ENCODE measurements at places on chromosomes 1 and 21. TPM values are rescaled to one million over a fixed set of nuclear protein-coding genes. Genes with fewer than 3 reads are reported as not detected.

GNG4 gene
- 0.38 TPM for total RNA-seq

GRCh38 chr1:76807543-76808260 lies 59.6 kb upstream of the ST6GALNAC5 start:
- DNase-seq = no peak

DNA sequence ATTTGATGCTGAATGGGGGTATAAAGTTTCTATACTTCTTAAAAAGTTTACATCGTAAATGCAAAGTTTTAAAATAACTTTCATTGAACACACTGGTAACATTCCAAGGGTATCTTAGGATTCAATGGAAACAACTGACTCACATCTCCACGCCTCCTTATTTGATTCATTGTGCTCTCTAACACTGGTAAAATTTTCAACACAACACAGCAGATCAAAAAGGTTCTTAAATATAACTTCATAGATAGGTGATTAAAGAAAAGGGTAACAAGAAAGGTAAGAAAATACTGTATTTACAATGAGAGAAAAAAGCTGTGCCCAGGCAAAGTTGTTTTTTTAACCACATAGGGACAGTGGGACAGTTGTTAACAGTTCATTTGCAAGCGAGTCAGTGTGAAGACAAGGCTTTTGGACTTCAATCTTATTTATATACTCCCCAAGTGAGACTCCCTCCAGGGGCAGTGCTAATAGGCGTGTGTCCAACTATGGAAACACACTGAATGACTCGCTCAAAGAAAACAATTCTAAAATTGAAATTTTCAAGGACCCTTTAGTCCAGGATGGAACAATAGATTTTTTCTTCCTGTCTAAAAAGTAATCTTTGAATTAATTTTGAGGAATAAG lies 140.5 kb downstream of the TIAM1 start:
- DNase-seq = no peak

GRCh38 chr1:229883504-229884200 lies 183.4 kb upstream of the GALNT2 start:
- no peak for DNase-seq

- no peak for DNase-seq
Observed at GRCh38 chr1:199029855-199030254, 391.0 kb downstream of the PTPRC start.

- no peak for DNase-seq
Observed at GRCh38 chr1:107976836-107977235, 11.9 kb upstream of the VAV3 start.

- DNase-seq = no peak
Observed at GRCh38 chr1:162937716-162938395, 76.9 kb upstream of the CCDC190 start.

GRCh38 chr1:97647776-97648175 lies 273.1 kb downstream of the DPYD start:
- DNase-seq = no peak

PKP1 gene
- 2.8 TPM for total RNA-seq

DNA sequence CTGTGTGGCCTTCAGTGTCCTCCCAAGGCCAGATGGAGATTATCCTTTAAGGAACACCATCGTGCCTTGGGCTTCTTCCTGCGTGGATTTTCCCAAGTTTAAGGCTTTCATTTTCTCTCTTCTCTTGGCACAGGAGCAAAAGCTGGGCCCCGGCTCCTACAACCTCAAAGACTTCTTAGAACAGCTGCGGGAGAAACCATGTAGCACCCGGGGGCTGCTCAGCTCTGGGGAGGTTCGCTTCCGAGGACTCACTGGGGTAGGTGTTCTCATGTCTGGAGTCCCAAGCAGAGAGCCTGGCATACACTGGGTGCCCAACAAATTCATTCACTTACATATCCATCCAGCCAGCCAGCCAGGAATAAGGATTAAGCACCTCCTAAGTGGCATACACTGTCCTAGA lies 6.6 kb upstream of the TTC22 start:
- DNase-seq = peak; percentile 31

PLXNA2 gene
- 23.4 TPM for total RNA-seq

Measured in posterior vena cava (tissue), 2 donors.